ENCODE measurements at places on chromosomes 11 and 22.

DNA sequence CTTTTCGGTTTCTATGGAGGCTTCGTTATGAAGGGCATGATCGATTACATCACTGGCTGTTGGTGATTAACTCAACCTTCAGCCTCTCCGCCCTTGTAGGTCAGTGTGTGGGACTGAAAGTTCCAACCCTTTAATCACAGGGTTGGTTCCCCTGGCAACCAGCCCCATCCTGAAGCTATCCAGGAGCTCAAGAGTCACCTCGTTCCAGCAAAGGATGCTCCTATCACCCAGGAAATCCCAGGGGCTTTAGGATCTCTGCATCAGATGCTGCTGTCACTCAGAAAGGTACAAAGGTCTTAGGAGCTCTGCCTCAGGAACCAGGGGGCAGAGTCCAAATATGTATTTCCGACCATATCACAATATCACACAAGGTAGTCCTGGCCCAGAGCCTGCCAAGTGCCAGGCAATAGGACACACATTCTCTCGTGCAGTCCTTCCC, 123.5 kb upstream of the PARVA start:
- DNase-seq = no peak

GRCh38 chr22:30882184-30882717, 86.3 kb downstream of the MORC2 start:
- no peak for DNase-seq

GRCh38 chr11:46513934-46514342, 79.9 kb downstream of the AMBRA1 start:
- DNase-seq = peak; percentile 31

DNA sequence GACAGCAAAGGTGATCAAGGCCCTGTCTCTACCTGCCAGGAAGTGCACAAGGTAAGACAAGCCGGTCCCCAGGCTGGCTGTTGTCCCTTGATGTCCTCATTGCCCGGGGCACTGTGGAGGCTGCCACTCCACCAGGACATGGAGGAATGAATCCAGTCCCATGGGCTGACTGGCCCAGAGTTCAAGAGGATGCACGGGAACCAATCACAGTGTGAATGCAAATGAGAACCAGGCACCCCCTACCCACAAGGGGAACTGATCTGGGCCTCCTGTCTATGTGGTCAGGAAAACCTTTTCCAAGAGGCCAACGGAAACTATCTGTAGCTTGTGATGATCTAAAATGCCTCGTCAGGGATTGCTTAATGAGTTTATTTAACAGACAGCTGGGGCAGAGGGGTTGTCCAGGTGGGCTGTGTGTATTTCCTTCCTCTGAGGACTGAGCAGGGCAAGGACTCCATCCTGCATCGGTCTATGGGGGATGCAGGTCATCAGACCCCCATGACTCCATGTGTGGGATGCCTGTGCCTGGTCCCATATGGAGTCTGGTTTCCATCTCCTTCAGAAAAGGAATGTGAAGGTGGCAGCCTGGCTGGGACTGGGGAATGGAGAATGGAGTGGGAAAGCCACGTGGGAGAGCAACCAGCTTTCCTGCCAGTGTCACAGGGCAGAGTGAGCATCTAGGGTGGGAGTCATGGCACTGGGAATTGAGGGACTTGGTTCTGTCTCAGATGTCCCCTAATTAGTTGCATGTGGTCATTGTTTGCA, 60.5 kb downstream of the CD82 start:
- no peak for DNase-seq

GRCh38 chr11:94854770-94855633, 86.8 kb downstream of the AMOTL1 start:
- peak; percentile 73 for DNase-seq

Data from upper lobe of left lung (tissue), 6 donors.